ENCODE measurements at places on chromosomes 12 and 14.

GRCh38 chr12:85657836-85658630 lies 178.2 kb downstream of the RASSF9 start:
- DNase-seq = peak; percentile 36

- DNase-seq = peak; percentile 70
These were observed 34.2 kb upstream of the GCH1 start for GRCh38 chr14:54936816-54937215.

DNA sequence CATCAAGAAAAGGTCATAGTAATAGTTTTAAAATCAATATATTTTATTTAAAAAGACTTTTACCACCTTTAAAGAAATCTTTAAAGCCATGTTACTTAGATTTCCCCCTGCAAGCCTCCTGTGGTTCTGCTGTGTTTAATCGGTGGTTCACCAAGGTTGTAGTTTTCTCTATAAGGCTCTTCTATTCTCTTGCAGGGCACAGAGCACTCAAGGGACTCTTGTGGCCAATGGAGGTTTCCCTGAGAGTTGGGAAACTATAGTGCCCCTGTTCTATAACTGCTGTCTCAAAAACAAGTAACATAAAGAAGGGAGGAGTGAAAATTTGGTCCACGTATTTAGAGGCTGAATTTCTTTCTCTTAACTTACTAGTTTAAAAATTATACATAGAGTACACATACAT lies 25.0 kb downstream of the DACT1 start:
- no peak for DNase-seq

GRCh38 chr12:95694136-95694535 lies 96.4 kb downstream of the NTN4 start:
- no peak for DNase-seq

- no peak for DNase-seq
These were observed 19.1 kb upstream of the LDHB start for GRCh38 chr12:21676776-21677175.

DNA sequence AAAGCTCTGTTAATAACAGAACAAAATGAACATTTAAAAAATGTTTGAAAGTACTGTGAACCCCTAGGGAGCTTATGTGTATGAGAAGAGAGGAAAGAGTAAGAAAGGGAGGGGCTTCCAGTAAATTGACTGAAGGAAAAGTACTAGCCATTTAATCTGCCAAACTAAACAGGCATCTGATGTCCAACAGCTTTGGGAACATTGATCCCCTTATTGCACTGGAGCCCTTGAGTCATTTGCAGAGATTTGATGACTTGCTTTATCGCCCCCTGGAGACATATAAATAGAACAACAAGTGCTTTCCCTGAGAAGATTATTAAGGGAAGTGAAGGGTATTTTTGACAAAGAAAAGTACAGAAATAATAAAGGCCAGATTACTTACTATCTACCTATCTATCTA lies 319.3 kb upstream of the NOVA1 start:
- DNase-seq = peak; percentile 42

DNA sequence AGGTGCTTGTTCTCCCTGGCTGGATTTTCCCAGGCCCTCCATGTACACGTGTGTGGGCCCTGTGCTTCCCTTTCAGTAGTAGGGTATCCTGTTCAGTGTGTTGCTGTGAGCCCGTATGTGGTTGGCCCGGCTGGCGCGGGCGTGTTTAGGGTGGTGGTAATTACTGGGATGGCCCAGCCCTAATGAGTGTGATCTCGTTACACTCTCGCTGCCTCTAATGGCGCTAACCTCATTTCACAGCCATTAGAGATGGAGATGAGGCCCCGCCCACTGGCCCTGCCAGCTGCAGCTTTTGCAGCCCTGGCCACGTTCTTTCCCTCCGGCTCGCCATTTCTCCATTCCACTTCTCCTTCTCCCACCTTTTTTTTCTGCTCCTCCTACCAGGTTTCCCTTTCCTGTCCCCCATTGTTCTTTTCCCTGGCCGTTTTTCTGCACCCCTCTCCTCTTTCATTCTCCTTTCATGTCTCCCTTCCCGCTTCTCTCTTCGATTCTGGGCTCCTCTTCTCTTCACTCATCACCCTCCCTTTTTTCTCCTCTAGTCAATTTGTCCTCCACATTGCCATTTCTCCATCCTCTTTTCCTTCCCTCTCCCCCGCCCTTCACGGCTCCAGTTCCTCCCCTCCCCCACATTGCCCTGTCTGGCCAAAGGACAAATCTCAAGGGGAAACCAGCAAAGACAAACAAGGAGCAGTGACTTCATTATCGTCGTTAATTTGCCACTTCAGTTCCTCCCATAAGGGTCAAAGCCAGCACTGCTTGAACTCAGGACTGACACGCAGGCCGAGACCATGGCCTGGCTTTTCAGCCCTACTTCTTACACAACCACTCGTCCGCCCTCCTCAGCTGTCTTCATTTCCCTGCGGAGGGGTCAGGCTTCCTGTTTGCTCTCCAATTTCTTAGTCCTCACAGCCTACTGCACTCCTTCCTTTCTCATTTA lies 6.8 kb downstream of the ZFHX2 start:
- no peak for DNase-seq

DNA sequence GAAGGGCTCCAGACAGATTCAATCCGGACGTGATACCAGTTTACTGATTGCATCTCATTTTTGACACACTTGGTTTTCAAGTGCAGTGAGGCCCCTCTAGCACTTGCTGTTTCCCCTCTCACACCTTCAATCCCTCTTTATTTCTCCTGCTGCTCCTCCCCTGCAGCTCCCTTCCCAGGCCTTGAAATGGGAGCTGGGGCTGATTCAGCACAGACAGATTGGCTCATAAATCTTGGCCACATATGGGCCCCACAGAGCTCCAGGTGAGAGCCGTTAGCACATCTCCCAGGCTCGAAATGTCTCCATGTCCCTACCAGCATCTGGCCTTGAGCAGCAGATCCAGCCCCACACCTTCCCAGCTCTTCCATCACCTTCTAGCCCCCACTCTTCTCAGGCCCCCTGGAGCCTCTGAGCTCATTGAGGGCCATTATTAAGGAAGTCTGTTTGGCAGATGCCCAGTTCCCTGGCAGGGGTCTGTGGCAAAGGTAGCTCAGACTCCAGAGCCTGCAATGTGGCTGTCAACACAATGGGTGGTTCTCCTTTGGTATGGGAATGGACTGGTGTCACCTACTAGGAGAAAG lies 220.3 kb upstream of the FKBP4 start:
- no peak for DNase-seq

- DNase-seq = no peak
These were observed 47.9 kb upstream of the DBX2 start for GRCh38 chr12:45098766-45099165.

DNA sequence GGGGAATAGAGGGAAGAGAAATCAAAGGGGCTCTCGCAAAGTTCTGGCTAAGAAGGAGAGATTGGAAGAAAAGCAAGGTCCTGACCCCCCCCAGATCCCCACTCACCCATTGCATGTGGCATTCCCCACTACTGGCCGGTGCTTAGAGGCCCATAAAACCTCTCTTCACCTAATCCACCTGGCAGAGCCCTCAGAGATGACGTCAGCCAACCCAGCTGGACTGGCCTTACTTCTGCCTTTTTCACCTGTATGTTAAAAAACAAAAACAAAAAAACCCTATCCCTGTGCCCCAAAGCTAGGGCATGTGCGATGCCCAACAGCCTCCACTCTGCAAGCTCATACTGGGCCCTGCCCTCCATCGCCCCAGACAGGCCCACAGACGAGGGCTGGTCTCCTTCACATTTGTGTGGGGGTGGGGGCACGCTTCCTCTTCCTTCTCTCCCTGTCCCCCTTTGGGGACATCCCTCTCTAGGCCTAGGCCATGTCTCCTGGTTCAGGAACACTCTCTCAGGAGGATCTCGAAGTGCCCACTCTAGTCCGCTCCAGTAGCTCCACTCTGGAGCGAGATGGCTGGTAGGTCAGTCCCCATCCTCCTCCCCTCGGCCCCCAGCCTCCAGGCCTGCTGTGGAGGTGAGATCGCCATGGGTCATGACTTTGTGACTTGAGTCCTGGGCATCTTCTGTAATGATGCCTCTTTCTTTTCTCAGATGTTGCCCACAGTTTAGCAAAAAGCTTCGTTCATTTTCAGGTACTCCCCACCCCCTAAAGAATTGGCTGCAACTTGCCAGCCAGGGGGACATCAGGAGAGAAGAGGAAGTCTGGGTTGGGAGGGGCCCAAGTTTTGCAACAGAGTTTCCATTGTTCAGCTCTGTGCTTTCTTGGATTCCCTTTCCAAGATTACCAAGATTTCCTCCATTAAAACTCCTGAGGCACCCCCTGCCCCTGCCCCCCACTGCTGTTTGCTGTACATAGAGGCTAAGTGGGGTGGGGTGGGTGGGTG lies 37.0 kb downstream of the FIGNL2 start:
- no peak for DNase-seq

DNA sequence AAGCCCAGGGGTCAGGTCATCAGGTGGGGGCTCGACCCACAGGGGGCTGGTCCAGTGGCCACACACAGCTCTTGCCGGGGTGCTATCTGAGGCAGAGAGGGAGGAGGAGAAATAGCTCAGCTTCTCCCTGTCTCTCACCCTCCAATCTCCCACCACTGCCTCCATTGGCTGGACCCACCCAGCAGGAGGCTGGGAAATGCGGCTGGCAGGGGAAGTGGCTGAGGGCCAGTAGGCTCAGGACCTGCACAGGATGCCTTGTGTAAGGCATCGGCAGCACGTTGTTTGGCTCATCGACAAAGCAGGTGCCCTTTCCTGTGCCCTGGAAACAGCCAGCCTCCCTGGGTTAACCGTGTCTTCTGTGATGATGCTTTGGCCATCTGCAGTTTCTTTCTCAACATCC lies 58.8 kb upstream of the SLC24A4 start:
- DNase-seq = no peak

DNA sequence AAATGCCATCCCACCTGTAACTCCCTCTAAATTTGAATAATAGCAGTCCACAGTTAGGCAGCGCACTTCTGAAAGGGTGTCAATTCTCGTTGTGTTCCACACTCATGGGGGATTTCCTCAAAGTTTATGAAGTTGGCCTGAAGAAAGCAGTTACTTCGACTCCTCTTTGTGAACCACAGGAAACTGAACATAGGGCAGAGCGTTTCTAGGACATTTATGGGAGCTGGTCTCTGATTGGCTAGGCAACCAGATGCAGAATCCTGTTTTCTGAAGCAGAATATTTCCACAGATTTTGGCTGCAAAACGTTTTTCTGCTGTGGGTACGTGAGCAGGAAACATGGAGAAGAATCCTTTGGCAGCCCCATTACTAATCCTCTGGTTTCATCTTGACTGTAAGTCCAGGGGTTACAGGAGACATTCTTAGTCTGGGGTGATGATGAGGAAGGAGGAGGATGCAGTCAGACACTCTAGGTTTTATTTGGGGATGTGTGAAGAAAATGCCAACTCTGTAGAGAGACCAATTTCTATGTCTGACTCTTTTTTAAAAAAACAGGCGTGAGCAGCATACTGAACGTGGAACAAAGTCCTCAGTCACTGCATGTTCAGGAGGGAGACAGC lies 431.5 kb upstream of the OR4E1 start:
- no peak for DNase-seq

DNA sequence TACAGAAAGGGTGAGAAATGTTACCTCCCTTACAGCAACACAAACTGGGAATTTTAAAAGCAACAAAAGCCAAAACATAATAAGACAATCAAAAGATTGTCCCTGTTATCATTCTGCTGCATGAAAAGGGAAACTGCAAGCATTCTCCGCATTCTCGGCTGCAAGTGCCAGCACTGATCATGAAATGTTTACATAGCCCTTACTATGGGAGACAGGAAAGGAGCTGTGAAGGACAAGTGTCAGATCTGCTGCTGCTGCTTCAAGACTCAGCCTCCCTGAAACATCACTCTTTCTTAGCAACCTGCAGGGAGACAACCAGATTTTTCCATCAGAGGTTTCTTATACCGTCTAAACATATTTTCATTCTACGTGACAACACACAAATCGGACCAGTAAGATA lies 20.1 kb downstream of the DENND5B start:
- no peak for DNase-seq

DNA sequence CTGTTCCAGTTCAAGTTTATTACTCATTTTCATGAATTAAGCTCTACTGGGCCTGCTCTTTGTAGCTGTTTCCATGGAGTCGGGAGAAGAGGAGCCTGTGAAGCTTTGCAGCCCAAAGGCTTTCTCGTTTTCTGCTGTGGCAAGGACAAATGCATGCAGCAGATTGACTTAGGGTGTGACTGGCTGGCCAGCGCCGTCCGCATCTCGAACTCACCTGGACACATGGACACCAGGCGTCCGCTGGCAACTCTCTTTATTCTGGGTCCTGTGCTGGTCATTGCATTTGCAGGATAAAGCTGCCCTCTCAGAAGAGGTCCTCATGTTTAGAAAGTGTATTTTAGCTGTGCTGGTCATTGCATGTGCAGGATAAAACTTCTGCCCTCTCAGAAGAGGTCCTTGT lies 350.4 kb downstream of the TMEM121 start:
- DNase-seq = no peak

DNA sequence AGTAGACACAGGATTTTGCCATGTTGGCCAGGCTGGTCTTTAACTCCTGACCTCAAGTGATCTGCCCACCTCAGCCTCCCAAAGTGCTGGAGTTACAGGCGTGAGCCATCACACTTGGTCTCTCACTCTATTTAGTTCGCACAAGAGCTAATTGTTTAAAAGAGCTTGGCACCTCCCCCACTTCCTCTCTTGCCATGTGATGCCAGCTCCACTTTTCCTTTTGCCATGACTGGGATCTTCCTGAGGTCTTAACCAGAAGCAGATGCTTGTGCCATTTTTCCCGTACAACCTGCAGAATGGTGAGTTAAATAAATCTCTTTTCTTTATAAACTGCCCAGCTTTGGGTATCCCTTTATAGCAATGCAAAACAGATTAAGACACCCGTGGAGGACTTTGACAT lies 200.1 kb upstream of the FRMD6 start:
- DNase-seq = no peak

DNA sequence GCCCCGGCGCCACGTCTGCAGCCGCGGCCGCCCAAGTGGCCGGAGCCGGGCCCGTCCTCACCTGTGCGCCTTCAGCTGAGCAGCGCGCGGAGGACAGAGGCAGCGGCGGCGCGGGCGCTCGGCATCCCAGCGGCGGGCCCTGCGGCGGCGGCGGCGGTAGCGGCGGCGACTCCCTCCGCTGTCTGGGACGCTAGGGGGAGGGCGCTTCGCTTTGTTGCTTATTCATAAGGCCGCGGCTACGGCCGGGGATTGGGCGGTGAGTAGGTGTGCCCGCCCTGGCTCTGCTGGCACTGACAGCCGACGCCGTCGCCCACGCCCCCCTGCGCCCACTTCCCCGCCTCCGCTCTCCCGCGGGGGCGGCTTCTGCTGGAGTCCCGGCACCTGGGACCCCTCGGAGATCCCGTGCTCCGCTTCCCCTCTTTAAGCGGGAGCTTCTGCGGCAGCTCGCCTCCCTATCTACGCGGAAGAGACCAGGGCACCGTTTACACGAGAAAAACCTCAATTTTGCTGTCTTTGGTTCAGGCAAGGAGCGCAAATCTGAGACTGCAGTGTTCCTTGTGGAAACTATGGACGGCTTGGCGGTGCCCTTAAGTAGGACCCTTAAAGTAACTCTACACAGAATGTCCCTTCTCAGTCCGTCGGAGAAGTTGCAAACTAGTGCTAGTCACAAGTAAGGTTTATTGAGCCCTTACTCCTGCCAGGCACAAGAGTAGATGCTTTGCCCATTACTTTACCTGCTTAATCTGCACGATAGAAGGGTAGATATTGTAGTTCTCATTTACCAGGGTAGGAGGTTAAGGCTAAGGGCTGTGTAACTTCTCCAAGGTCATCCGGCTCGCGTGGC lies at the start of gene ARMH4:
Gene ARMH4 (minus strand): TSS at position 200 of the 844 bp plus-strand sequence. CDS start 12,855 bp downstream, outside the sequence.
- peak; percentile 94 for DNase-seq
